ENCODE measurements at places on chromosomes 12 and 14.
A peak's percentile ranks its signal among the peaks of the same experiment; 100 is the strongest.

DNA sequence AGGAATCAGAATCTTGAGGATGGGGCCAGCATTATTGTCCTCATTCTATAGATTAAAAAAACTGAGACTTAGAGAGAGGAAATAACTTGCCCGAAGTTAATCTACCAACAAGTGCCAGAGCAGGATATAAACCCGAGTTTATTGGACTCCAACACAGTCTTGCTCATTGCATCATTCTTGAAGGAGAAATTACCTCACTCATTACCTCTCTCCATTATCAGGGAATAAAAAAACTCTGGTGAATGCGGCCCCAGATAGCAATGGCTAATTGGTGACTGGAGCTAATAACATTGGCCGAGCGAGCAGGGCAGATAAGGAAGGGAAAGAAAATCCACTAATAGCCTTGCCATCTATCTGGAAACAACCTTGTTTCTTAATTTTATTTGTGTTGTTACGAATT lies 24.7 kb upstream of the TMED10 start:
- no peak for DNase-seq

- no peak for DNase-seq
Measured at GRCh38 chr14:37573356-37573755, 21.7 kb downstream of the FOXA1 start.

DNA sequence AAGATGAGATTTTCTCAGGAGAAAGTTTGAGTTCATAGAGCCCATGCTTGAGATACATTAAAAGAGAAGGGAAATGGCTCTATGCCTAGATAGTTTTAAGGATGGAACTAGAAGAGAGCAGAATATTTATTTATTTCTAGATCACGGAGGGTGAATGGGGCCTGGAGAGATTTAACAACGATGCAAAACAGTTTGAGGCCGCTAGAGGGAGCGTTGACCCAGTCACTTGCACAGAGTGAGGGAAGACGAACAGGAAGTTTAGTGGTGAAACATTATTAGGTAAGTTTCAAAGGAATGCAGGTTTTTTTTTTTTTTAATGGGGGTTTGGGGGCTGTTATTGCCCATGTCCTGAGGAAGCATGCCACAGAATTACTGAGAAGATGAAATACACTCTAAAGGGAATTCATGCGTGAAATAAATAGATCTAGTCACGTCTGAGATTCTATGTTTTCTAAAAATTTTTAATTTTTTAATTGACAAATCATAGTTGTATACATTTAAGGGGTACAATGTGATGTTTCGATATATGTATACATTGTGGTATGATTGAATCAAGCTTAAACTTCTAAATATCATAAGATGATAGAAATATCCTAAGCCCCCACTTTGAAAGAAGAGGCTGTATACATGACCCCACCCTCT lies 14.8 kb upstream of the PPP1R1A start:
- DNase-seq = peak; percentile 77

DNA sequence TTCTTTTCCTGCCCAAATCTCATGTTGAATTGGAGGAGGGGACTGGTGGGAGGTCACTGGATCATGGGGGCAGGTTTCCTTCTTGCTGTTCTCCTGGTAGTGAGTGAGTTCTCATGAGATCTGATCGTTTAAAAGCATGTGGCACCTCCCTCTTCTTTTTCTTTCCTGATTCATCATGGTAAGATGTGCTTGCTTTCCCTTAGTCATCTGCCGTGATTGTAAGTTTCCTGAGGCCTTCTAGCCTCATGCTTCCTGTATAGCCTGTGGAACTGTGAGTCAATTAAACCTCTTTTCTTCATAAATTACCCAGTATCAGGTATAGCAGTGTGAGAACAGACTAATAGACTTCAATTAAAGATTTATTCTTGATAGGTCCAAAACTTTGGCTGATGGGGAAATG lies 83.5 kb downstream of the CAND1 start:
- DNase-seq = no peak

- no peak for DNase-seq
Measured at GRCh38 chr14:81276073-81277069, 55.6 kb upstream of the GTF2A1 start.

DNA sequence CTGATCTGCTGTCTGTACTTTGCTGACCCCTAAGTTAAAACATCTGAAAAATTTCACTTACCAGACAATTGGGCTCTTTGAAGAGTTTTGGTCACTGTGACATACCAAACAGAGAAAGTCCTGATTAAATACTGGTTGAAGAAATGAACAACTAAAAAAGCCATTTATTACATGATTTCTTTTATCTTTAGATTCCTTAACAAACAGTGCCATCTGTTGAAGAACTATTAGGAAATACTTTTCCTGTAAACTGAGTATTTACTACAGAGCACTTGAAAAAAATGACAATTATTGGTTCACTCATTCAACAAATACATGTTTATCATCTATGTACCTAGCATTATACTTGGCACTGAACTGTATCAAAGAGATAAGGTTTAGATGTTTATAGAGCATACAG lies 6.5 kb upstream of the WASHC4 start:
- no peak for DNase-seq

- DNase-seq = no peak
Measured at GRCh38 chr14:75181293-75182062, 5.1 kb upstream of the TMED10 start.

GRCh38 chr12:80716696-80717469 lies at the start of gene MYF5:
Gene MYF5 (plus strand): TSS chr12:80716912. CDS start chr12:80717064, 152 bp downstream.
- DNase-seq = no peak

- peak; percentile 66 for DNase-seq
Measured at GRCh38 chr12:64400041-64400440, 4.2 kb upstream of the XPOT start.

- DNase-seq = no peak
Measured at GRCh38 chr12:76144245-76144549, 59.7 kb upstream of the NAP1L1 start.

- no peak for DNase-seq
Measured at GRCh38 chr14:23481362-23481970, 12.0 kb downstream of the NGDN start.

- DNase-seq = no peak
Measured at GRCh38 chr12:58268069-58268468, 326.7 kb downstream of the ATP23 start.

- no peak for DNase-seq
Measured at GRCh38 chr12:1429980-1430379, 164.4 kb downstream of the FBXL14 start.

- DNase-seq = no peak
Measured at GRCh38 chr12:5586201-5586600, 154.3 kb downstream of the NTF3 start.

- no peak for DNase-seq
Measured at GRCh38 chr12:50302686-50303085, 19.4 kb upstream of the LIMA1 start.

GRCh38 chr12:65123435-65124063 lies 2.4 kb upstream of the WIF1 start:
- DNase-seq = peak; percentile 52

DNA sequence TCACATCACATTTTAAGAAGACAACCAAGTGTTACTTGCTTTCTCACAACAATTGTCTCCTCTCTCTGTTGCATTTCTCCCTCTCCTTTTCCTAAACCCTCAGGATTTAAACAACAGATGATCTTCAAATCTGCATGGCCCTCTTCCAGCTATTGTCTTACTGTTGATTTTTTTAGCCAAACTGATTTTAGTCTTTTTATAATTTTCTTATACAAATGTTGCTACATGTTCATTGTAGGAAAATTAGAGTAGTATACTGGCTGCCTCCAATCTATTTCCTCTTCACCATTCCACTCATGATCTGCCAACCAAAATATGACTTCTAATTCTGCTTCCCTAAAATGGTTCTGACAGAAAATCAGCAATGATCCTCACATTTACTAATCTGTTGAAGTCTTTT lies 1.4 kb upstream of the KERA start:
- no peak for DNase-seq
